ELF-1 (cell line): ENCODE measurements at places on chromosomes 5 and 9.

- no peak for DNase-seq
Observed at GRCh38 chr9:69504058-69504457, 168.1 kb downstream of the APBA1 start.

DNA sequence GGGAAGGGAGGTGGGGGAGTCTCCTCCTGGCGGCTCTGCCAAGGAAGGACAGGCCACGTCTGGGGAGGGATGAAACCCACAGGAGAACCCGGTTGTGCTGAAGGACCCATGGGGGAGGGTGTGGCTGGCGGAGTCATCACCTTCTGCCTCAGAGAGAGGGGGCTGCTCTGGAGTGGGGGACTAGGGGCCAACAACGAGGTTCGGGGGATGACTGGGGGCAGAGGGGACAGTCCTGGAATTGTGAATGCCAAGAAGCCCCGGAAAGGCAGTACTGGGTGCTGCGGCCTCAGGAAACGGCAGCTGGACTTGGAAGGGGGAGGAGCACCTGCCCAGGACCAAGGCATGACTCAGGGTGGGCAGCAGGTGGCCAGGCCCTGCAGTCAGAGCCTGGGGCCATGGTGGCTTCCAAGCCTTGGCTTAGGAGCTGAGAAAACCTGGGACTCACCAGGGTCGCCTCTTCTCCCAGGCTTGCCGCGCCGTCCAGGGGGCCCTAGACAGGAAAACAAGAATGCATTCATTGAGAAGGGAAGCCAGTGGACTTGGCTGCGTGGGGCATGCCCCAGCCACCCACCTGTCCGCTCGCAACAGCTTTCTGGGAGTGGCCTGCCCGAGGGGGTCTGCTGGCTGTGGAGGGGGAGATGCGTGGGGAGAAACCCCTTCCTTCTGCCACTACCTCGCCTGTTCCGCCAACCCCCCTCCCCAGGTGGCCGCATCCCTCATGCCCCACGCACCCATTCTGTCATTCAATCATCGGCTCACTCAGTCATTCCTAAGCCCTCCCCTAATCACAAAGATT is 74.0 kb upstream of the PHYKPL start:
- DNase-seq, result no peak

GRCh38 chr5:34597034-34598027 is 58.8 kb upstream of the RAI14 start:
- no peak for DNase-seq

GRCh38 chr9:38205279-38205678 is 136.3 kb upstream of the SHB start:
- no peak for DNase-seq

- DNase-seq, result no peak
Observed at GRCh38 chr5:102223542-102224477, 72.3 kb downstream of the SLCO4C1 start.

DNA sequence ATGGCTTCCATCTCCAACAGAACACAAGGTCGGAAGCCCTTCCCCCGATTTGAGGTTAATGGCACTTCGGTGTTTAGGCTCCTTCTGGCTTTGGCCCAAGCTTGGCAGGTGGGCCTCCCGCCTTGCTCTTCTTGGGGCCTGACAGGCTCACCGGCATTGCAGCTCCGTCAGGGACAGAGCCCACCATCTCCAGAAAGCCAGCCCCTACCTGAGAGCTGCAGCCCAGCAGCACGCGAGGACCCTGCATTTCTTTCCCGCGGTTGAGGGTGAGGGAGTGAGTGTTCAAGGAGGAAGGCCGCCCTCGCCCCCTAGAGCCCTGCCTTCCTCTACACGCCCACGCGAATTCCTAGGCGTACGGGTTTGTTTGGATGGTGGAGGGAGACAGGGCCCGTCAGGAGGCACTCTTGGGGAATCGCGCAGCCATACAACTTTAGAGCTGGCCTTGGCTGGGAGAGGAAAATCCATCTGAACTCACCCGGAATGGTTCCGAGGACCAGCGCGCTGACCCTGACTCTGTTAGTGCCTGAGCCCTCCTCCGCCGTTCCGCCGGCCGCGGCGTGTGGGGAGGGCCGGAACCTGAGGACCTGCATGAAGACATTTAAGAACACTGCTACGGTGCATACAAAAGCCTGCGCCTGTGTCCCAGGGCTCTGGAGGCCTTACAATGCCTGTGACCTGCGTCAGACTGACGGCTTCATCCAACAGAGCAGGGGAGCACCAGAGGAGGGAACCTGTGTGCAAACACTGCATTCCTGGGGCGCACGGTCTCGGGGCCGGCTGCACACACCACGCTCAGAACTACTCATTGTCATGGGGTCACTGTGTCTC is 73.8 kb downstream of the MRPL36 start:
- DNase-seq, result peak; percentile 46

DNA sequence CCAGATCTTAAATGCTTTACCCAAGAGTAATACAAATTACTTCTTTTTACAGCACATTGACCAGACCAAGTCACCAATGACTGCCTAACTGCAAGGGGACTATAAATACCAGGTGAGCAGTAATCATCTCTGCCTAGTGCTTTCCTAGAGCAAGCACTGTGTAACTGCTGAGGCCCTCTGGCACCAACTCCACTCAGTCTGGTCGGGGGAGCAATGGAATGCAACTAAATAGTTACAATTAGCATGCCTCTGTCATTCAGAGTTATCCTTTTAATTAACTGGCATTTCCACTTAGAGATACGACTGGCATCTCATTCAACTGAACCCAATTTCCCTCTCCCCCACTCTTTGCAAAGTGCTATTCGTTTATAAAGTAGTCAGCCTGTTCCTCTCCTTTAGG is 1309.1 kb upstream of the DMAC1 start:
- peak; percentile 38 for DNase-seq

DNA sequence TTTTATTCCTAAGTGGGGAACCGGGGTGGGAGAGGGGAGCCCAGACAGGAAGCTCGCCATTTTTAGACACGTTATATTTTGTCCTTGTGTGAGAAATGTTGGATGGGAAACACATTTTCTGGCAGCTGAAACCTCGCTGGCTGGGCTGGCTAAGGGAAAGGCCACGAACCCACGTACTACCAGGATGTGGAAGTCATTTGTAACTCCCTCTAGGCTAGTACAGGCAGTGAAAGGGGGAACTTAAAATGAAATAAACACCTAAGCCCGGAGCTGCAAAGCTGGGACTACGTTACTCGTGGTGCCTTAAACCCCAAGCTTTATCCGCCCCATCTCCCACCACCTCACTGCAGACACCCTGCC is 42.5 kb downstream of the TMEM174 start:
- no peak for DNase-seq

DNA sequence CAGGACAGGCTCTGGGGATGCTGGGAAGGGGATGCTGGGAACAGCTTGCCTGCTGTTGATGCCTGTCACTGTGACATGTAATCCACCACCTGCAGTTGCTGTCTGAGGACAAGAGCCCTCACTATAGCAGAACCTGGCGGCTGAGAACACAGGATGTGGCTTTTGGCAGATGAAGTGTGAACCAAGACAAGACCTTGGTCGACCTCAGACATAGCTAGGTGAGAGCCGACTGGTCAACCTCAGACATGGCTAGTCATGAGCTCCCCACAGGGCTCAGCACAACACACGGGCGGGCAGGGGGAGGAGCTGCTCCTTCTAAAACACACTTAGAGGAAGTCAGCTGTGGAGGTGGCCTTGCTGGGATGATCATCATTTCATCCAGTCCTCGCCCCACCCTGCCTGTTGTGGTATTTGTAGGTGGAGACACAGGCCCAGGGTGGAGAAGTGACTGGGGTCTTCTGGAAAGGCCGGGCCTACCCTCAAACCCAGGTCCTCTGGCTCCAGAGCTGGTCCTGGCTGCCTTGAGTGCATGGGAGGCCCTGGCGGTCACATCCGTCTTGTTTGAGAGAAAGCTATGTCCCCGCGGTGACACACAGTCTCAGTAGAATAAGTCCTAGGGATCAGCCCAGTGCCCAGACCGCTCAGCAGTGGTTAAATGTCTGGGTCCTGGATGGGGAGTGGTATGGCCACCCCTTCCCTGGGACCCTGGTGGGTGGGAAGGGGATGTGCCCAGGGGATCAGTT is 6.1 kb downstream of the SUSD3 start:
- no peak for DNase-seq

GRCh38 chr9:26392639-26393038 is 500.0 kb downstream of the CAAP1 start:
- no peak for DNase-seq
